ENCODE measurements at places on chromosomes 11 and 22. TPM values are rescaled to one million over a fixed set of nuclear protein-coding genes. Genes with fewer than 3 reads are reported as not detected.

The UBQLNL gene
- 0.35 TPM for polyA plus RNA-seq

The LRP5 gene
- 19.0 TPM for polyA plus RNA-seq

The VPREB1 gene
- polyA plus RNA-seq: not detected

The MOV10L1 gene
- 0.32 TPM for polyA plus RNA-seq

The TRMT2A gene
- polyA plus RNA-seq: 73.2 TPM

The MMP3 gene
- not detected for polyA plus RNA-seq

The MUC5AC gene
- polyA plus RNA-seq: not detected

DNA sequence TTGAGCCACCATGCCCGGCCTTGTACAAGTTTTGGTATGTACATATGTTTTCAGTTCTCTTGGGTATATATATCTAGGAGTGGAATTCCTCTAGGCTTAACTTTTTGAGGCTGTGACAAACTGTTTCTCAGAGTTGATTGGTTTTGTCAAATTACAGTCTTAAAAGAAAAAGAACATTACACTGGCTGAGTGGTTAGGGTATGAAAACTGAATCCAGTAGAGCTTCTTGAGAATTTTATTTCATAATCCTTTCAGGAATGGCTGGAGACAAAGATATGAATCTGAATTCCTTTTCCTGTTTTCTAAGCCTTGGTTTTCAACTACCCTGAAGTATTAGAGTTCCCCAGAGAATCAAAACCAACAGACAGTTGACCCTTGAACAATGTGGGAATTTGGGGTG is 6.5 kb downstream of the METTL15 start:
- DNase-seq: no peak

DNA sequence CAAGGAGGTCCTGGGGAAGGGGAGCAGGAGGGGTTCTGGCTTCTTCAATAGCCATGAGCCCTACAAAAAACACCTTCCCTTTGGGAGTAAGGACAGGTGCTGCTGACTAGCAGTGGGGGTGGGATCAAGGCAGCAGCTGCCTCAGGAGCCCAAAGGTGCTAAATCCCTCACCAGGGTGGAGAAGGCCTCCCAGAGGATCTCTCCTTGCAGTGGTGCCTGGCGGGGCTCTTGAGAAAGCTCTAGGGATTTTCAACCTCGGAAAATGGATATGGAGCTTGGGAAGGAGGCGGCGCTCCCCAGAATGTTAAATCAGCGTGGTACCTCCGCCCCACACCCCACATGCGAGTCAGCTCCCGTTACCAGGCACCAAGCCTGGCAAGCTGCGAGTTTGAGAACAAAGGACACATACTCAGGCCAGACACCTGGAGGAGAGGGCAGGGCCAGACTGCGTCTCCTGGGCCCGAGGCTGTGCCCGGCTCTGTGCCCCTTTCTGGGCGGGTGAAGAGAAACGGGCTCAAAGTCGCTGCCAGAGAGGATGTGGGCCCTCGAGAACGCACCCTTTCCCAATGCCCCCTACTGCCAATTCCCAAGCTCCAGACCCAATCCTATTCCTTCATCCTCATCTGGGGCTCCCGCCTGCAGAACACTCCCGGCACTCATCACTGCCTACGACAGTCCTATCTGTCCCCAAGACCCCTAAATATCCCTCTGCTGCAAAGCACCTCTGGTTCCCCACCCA is 139.0 kb downstream of the BRD1 start:
- DNase-seq: no peak

DNA sequence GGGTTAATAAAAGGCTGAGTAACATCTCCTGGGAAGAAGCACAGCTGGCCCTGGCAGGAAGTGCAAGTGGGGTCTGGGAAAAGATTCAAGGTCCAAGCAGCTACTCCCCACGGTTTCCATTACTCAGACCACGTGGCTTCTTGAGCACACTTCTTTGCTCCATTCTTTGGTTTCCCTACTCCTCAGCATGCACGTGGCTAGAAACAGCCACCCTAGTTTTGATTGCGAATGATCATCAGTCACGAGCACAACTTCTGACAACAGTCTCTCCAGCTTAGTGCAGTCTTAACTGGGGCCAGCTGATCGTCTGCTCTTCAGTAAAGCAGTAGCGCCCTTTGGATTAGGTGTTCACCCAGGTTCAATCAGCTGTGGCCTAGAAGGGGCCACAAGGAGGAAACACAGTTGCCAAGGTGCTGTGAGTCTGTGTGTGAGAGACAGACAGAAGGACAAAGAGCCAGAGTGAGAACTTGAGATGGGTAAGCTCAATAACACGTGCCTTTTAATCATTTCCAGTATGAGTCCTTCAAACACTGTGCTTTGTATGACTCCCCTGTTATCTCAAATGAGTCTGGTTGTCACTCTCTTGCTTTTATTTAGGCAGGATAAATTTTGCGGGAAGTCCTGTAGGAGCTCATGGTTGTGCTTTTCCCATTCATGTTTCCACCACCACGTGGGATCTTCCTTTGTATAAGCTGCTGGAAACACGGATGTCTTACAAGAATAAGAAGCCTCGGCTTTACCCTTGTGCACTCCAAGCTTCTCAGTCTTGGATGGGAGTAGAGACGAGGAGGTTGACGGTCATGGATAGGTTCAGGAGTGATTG is 901 bp upstream of the PARVA start:
- DNase-seq: no peak

- DNase-seq: no peak
Measured at GRCh38 chr11:2099516-2100349, 39.5 kb downstream of the IGF2 start.

GRCh38 chr11:122776546-122776945 is 61.8 kb upstream of the CRTAM start:
- no peak for DNase-seq

DNA sequence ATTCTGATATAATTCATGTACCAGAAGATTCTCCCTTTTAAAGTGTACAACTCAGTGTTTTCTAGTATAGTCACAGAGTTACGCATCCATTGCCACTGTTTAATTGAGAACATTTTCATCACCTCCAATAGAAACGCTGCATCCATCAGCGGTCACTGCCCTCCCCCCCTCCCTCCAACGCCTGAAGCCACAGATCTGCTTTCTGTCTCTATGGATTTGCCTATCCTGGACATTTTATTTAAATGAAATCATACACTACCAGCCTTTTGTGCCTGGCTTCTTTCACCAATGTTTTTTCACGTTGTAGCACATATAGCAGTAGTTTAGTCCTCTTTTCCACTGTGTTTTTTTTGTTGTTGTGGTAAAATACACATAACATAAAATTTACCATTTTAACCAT is 22.8 kb downstream of the TCP11L1 start:
- no peak for DNase-seq

GRCh38 chr22:17976121-17976520 is 48.2 kb downstream of the MICAL3 start:
- no peak for DNase-seq

DNA sequence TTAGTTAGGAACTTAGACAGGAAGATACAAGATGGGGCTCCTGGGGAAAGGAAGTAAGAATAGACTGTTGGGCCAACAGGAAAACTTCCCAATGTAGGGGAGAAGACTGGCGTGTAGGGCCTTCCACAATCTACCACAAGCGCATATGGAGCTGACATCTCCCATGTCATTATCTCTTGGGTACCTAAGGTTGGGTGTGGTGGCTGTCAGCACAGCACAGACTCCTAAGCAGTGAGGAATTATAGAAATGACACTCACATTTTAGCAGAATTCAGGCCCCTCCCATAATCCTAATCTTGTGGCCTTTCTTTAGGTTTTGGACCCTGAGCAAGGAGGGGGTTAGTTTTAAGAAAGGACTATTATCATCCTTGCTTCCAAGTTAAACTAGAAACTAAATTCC is 11.6 kb downstream of the TRIM21 start:
- no peak for DNase-seq

- no peak for DNase-seq
Measured at GRCh38 chr22:42277988-42278776, 7.7 kb upstream of the TCF20 start.

DNA sequence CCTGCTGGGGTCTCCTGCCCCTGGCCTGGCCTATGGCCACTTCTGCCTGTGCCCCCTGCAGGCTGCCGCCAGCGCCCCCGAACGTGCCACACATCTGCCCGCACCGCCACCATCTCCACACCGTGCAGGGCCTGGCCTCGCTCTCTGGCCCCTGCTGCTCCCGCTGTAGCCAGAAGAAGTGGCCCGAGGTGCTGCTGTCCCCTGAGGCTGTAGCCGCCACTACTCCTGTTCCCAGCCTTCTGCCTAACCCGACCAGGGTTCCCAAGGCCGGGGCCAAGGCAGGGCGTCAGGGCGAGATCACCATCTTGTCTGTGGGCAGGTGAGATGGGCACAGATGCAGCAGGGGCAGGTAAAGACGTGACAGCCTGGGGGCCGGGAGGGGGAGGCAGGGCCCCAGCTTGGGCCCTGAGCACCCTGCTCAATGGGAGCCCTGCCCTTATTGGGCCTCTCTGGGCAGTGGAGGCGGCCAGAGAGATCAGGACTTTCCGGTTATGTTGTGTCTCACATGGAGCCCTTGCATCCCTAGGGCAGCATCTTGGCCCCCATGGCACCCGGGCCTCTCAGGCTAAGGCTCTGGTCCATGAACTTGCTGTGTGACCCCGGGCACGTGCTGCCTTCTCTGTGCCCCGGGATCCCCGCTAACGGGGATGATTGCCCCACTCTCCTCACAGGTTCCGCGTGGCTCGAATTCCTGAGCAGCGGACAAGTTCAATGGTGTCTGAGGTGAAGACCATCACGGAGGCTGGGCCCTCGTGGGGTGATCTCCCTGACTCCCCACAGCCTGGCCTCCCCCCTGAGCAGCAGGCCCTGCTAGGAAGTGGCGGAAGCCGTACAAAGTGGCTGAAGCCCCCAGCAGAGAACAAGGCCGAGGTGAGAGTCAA is 18.5 kb downstream of the RELT start:
- DNase-seq: no peak

- no peak for DNase-seq
Measured at GRCh38 chr11:133271206-133271605, 261.1 kb downstream of the OPCML start.

DNA sequence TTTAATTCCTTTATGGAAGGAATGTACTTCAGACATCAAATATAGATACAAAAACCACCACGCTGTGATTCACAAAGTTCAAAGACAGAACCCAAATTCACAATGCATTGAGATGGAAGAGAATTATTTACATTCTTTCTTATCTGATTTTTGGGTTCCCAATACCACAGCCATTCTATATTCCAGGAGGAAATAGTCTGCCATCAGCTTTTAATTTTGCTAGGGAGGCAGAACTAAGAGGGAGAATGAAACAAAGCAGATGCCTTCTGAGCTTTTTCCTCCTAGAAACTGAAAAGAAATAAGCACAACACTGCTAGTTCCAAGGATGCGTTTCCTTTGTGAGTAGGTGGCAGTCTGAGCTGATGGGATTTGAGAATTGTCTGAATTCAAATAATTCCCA is 283.0 kb upstream of the NARS2 start:
- DNase-seq: no peak

DNA sequence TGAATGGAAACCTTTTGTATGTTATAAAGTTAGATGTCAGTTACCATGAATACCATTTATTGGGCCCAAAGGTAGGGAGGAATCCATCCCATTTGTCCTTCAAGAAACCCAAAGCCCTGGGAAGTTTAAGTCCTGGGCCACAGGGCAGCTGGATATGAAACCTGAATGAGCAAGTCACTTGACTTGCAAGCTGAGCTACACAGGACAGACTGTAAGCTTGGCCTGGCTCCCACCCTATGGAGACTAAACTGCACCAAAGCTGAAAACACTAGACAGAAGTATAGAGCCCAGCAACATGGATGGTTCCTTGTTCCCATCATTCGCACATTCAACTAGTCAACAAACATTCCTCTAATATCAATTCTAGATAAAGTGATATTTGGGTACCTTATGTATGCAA is 71.3 kb downstream of the KCNC1 start:
- DNase-seq: no peak

GRCh38 chr11:86802601-86803051 is 2.3 kb downstream of the PRSS23 start:
- DNase-seq: no peak

Measured in H1 (cell line).